KBM-7 (cell line): ENCODE measurements at places on chromosomes 2 and 18.

- peak; percentile 54 for DNase-seq
Observed at GRCh38 chr2:119383410-119384140, 16.8 kb downstream of the DBI start.

DNA sequence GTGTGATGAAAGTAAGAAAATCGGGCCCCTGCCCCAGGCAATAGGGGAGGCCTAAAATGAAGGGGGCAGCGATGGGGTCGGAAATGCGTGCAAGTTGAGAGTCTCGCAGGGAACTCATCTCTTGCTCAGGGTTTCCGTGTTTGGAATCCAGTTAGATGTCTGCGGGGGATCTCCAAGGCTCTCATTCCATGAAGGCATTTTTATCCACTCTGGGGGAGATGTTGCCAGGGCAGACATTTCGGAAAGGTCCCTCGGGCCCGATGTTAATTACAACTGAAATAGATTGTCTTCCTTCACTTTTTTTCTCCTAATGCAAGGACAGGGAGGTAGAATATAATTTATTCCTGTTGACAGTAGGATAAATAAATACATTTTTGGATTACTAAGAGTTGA, 12.8 kb upstream of the SKOR2 start:
- DNase-seq, result no peak

- no peak for DNase-seq
Observed at GRCh38 chr2:96306370-96306769, 1.0 kb upstream of the SNRNP200 start.

DNA sequence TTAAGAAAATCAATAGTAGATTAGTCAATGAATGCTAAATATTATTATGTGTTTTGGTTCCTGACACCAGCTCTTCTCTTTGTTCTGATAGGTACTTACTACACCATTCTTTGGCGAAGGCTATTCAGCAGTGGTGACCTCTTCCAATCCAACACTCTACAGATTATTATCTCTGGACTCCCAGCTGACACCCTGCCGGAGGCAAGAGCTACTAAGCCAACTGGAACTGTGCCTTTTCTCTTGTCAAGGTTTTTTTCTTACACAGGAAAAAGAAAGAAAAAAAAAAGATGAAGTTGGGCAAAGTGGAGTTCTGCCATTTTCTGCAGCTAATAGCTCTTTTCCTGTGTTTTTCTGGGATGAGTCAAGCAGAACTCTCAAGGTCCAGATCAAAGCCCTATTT, 11.7 kb downstream of the CDH7 start:
- DNase-seq, result no peak

- no peak for DNase-seq
Observed at GRCh38 chr2:230944123-230944653, 19.1 kb upstream of the GPR55 start.

DNA sequence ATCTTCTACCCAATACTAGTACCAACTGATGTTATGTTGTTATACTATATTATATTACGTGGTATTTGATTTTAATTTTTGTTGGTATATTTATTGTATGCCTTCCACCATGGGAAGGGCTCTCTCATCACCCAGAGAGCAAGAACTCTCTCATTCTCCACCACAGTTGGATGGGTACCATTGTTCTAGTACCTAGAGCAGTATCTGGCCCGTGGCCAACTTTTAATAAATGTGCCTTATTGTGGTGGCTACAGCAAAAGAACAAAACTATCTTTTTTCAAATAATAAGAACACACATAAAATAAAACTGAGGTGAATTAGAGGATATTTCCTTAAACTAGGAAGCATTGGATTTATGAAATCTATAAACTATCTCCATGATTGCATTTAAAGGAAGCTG, 71.8 kb downstream of the PID1 start:
- DNase-seq, result no peak

GRCh38 chr2:207075456-207075855, 90.3 kb downstream of the KLF7 start:
- DNase-seq, result no peak

GRCh38 chr2:8202132-8202531, 479.7 kb upstream of the ID2 start:
- no peak for DNase-seq

DNA sequence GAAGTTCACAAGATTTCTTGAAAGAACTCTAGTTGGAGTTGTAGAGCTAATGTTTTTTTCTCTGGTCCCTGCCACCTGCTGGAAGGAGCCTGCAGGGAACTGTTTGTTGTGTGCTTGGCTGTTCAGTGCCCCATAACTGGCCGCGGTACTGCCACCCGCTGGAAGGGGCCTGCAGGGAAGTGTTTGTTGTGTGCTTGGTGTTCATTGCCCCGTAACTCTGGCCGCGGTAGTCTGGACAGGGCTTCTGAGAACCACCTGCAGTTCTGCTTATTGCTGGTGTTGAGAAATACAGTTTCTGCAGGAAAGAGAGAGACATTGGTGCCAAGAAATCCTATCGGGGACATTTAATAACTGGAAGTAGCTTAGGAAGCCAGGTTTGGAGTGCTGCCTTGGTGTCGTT, 58.1 kb downstream of the AGAP1 start:
- peak; percentile 72 for DNase-seq

DNA sequence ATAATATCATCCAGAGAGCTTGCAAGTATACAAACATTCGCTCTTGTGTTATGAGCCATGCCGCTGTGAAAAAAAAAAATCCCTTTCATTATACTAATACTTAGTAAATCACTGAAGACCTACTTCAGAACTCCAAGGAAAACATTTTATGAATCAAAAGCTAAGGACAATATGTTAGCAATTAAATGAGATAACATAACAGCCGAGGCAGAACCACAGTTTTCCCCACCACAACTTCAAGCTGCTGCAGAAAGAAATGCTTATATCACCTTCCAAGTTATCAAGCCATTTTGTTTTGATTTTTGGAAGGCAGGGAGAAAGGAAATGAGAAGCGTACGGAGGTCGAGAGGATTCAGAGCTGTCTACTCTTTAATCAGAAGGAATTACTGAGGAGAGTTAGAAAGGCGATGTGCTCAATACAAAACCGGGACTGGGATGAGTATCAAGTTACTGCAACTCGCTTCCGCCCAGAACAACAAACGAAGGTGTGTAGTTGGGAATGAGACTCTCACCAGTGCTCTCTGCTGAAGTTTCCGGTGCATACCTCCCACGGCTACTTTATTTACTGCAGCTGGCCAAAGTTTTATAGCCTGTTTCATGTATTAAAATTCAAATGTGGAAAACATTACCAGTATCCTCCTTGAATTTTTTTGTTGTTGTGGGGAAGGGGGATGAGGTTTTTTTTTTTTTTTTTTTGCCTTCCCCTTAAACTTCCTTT, 292.2 kb upstream of the CCDC68 start:
- DNase-seq, result no peak

DNA sequence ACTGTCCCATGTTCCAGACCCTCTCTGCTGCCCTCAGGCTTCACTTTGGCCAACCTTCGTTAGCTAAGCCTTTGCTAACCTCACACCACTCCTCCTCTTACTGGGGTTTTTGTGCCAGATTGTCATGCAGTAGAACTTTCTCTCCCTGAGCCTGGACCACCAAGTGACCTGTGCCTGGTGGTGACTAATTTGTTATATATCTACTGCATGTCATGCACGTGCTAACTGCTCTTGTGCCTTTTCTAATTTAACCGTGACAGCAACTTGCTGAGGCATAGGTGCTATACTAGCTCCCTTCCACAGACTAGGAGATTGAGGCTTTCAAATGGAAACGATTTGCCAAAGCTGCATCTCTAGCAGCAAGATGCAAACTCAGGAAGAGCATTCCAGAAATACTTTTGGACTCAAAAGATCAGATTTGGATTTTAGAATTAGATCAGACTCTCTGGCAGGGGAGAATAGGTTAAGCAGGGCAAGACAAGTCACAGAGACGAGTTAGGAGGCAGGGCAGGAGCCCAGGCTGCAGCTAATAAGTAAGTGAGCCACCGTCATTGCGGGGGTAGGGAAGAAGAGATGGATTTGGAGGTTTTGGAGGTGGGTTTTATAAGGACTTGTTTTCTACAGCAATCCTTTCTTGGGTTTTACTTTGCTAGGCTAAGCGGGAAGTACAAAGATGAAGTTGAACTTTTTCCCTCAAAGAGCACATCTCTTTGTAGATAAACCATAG, 1.8 kb downstream of the PPP1R7 start:
- DNase-seq, result no peak

DNA sequence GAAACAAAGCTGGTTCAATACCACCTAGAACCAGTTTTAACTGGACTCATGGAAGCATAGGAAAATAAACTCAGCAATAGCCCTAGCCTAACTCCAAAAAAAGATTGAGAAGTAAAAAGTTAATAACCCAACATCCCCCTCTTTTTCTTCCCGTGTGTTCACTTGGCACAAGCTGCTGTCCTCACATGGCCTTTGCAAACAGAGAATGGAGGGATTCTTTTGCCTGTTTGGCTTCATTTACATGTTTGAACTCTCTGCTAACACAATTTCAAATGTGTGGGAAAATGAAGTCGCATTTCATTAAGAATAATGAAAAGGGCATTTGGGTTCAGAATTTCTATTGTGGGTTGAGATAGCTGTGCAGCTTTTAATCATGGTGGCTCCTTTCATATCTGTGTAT, 589.2 kb upstream of the LRRTM1 start:
- DNase-seq, result no peak

GRCh38 chr2:101699755-101700461, 2.4 kb downstream of the MAP4K4 start:
- no peak for DNase-seq

DNA sequence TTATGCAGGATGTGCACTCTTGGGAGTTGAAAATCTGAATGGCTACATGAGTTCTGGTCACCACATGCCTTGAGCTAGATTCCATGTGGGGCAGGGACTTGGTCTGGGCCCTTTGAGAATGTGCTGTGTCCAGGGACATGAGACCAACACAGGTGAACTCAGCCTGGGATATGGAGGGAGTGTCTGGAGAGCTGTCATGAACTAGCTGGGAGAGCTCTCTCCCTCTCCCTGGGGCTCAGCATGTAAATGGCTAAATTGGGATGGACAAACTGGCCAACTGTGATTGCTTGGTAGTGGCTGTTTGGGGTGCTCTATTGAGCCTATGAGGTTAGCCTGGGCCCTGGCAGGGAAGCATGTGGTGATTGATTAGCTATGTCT, 105.1 kb upstream of the HS6ST1 start:
- no peak for DNase-seq

GRCh38 chr2:54967269-54967668, 83.0 kb downstream of the RTN4 start:
- no peak for DNase-seq

- DNase-seq, result no peak
Observed at GRCh38 chr2:42762823-42763804, 821 bp downstream of the OXER1 start.

- DNase-seq, result peak; percentile 93
Observed at GRCh38 chr18:48605408-48605845, 66.6 kb downstream of the CTIF start.

GRCh38 chr18:74512321-74513053, 16.3 kb downstream of the CNDP2 start:
- DNase-seq, result no peak

DNA sequence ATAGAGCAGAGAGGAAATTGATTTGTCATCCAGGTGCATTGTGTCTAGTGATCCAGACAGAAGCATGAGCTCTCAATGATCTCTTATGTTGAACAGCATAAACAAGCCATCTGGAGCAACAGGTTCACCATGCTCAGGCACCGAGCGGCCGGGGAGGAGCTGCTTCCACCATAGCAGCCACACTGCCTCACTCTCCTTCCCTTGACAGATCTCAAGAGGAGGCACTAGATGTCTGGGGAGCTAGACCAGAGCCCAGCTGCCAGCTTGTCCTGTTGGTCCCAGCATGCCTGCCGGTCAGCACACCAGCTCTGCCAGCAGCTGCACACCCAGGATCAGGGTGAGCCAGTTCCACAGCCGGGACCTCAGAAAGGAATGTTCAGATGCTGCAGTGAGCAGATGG, 17.5 kb upstream of the LONRF2 start:
- DNase-seq, result no peak

GRCh38 chr2:205462681-205463345, 219.5 kb upstream of the NRP2 start:
- no peak for DNase-seq
